ENCODE measurements at places on chromosomes 12 and 14. TPM values are rescaled to one million over a fixed set of nuclear protein-coding genes. Genes with fewer than 3 reads are reported as not detected.

Gene PRIMA1
- polyA plus RNA-seq: 3.9 TPM

Gene OR4L1
- polyA plus RNA-seq: not detected

Gene SLC7A7
- polyA plus RNA-seq: 23.0 TPM

Gene RPL10L
- polyA plus RNA-seq: not detected

Gene CCDC197
- not detected for polyA plus RNA-seq

Gene FLVCR2
- 9.3 TPM for polyA plus RNA-seq

Gene TPH2
- not detected for polyA plus RNA-seq

Gene SOAT2
- 0.33 TPM for polyA plus RNA-seq

Gene DNAI7
- 0.62 TPM for polyA plus RNA-seq

Gene TAS2R43
- polyA plus RNA-seq: not detected

Gene RBP5
- 2.7 TPM for polyA plus RNA-seq

Gene PAX9
- polyA plus RNA-seq: 0.53 TPM

Gene C12orf42
- 3.0 TPM for polyA plus RNA-seq

Gene BCL11B
- 0.77 TPM for polyA plus RNA-seq

Gene SLCO1C1
- 1.0 TPM for polyA plus RNA-seq

Gene KRT83
- polyA plus RNA-seq: not detected

Gene ADAM21
- polyA plus RNA-seq: 0.55 TPM

Gene DPPA3
- not detected for polyA plus RNA-seq

Gene ACSM4
- 0.11 TPM for polyA plus RNA-seq

Gene ANO4
- polyA plus RNA-seq: not detected

Gene ABCC9
- polyA plus RNA-seq: 31.4 TPM

Gene MYF6
- polyA plus RNA-seq: 102 TPM

Gene GLIPR1
- 11.3 TPM for polyA plus RNA-seq

Gene CLEC7A
- polyA plus RNA-seq: 0.81 TPM

Gene WNT1
- polyA plus RNA-seq: not detected

Gene ACACB
- not detected for polyA plus RNA-seq

Gene SLC17A8
- polyA plus RNA-seq: not detected

Gene ABCD2
- 0.19 TPM for polyA plus RNA-seq

Gene PLEKHH1
- 2.8 TPM for polyA plus RNA-seq

Gene IL26
- polyA plus RNA-seq: not detected

Data from muscle of arm (tissue), 14 donors.